ENCODE measurements at places on chromosomes 13 and 19. TPM values are rescaled to one million over a fixed set of nuclear protein-coding genes. Genes with fewer than 3 reads are reported as not detected.

GRCh38 chr13:51298812-51299211, 40.7 kb upstream of the SERPINE3 start:
- DNase-seq, result no peak

DNA sequence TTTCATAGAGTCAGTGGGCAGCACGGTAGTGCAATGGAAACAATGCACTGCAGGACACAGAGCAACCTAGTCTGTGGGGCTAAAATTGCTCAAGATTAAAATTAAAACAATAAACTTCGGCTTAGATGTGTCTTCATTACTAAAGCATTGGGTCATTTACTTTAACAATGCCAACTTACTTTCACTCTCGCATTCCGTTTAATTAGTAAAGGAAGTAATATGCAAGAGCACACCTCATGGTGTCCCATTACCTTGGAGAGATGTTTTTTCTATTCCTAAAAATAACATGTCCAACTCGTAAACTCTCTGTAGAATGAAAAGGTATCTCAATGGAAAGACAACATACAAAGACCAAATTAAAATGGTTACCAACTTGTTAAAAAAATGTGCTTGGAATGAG, 738.4 kb downstream of the PCDH17 start:
- no peak for DNase-seq

DNA sequence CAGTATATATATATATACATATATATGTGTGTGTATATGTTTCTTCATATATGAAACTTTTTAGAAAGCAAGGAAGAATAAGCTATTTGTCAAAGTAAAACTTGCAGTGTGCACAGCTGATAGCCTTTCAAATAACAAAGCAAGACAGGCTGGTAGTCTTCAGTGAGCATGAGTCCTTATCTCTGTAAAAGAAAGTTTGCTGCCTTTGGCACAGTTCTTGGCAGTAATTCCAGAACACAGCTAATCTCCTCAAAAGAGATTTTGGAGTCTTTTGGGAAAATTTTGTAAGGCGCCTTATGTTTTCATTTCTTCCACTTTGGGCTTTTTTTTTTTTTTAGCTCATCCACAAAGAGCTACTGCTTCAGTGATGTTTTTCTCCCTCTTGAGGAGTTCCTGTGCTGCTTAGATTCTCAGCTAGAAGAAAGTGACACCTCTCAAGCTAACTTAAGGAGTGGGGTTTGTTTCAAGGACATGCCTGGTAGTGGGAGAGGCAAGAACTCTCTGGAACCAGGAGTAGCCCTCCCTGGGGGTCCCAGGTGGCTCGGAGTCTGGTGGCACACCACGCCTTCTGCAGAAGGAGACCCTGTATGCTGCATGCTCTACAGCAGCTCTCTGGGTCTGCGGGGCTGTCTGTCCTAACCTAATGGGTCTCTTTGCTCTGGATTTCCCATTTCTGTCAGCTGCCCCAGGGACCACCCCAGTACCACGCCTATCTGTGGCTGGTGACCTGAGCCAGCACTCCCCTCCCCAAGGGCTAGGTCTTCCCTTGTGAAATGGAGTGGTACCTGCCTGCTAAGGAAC, 58.8 kb downstream of the TNFRSF19 start:
- no peak for DNase-seq

DNA sequence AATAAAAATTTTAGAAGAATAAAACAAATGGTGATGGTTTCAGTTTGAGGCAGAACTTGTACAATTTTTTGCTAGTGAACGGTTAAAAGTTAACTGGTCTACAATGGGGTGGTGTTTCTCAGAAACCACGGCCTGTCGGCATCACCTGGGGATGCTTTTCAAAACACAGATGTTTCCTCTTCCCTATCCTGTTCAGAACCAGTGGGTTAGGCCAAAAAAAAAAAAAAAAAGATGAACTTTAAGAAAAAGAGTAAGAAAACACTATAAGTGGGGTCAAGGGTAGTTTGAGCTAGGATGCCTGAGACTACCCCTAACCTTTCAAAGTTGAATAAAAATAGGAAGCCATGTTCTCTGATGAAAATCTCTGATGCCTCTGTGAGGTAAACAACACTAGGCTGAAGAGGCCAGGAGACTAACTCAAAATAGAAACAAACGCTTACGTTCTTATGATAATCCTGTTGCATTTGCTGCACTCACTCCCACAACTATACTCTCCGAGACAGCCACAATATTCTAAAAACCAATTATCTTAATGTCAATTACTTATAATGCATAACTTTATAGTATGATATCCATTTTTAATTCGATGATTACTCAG, 3.3 kb downstream of the MTIF3 start:
- DNase-seq, result peak; percentile 29

GRCh38 chr13:95138876-95139585, 162.2 kb downstream of the ABCC4 start:
- no peak for DNase-seq

- DNase-seq, result no peak
These were observed 515 bp upstream of the ATXN8OS start for GRCh38 chr13:70107125-70107497.

- DNase-seq, result no peak
These were observed 41.4 kb upstream of the ZNF83 start for GRCh38 chr19:52679598-52679997.

GRCh38 chr13:98819382-98820010, 67.0 kb upstream of the SLC15A1 start:
- DNase-seq, result no peak

- peak; percentile 52 for DNase-seq
These were observed 1.3 kb downstream of the SOX21 start for GRCh38 chr13:94710881-94711560.

DNA sequence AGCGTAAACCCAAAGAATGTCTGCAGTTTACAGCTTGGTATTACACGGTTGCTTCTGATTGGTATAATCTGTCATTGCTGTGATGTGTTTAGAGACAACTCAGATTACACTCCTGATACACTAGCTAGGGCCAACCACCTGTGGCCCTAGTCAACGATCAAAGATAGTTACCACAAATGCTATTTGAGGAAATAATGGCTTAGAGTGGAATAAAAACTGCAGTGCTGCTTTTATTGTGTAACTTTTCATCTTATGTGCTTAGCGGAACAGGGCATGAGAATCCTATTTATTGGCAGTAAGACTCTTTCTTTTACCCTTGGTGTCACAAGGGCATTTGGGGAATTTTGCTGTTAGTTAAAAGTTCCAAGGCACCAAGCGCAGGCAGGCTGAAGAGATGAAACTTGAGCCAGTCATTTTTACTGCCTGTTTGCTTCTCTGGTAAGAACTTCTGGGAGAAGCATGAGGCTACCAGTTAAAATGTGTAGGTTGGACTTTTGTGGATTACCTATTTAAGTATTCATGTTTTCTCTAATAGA, 363.3 kb downstream of the KCNRG start:
- DNase-seq, result no peak

- no peak for DNase-seq
These were observed 15.6 kb downstream of the PCID2 start for GRCh38 chr13:113192902-113193301.

- DNase-seq, result no peak
These were observed 160.3 kb downstream of the ITGBL1 start for GRCh38 chr13:101612735-101613134.

DNA sequence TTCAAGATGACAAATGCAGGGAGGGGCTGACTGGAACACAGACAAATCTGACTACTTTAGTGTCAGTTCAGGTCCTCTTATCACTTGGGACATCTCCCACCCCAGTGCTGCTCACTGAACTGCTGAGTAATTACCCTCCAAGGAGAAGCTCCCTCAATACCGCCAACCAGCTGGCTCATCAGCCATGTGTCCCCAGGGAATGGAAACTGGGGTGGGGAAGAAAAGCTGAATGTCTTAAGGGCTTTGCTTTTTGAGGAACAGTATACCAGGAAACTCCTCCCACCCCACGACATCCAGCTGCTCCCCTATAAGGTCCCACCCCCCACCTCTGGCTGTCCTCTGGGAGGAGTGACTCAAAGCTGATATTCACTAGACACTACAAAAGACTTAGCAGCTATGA, 2.0 kb downstream of the ZNF823 start:
- DNase-seq, result peak; percentile 18

DNA sequence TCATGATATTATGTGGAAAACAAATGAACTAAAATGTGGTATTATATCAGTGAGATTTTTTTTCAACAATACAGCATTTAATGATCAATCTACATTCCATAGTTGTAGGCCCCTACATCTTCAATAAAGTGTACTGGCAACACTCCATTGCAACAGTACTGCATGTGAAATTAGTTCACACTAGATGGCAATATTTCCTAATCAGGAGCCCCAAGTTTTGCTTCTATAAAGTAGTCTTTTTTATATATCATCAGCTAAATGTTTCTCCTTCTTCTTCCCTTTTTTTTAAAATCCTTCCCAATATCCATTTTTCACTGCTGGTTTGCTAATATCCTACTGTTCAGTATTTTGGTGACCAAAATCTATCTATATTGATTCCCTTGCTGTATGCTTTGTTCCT, 528.3 kb upstream of the ATXN8OS start:
- DNase-seq, result no peak

DNA sequence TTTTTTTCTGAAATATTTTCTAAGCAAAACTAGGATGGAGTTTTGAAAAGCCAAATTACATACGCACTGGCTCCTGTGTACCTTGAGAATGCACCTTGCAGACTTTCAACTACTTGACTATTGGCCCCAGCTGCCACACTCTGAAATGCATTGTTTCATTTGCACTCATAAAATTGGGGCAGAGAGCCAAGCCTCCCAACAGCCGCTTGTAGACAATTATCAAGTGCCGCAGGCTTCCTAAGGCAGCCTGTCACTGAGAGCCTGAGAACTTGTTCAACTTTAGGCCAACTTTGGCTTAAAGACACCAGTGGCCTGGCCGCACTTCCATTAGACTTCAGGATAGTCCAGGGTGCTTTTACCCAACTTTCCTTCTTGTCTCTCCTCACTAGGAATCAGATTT, 115.7 kb upstream of the STARD13 start:
- DNase-seq, result no peak

GRCh38 chr13:75702476-75702875, 66.3 kb downstream of the LMO7 start:
- no peak for DNase-seq

DNA sequence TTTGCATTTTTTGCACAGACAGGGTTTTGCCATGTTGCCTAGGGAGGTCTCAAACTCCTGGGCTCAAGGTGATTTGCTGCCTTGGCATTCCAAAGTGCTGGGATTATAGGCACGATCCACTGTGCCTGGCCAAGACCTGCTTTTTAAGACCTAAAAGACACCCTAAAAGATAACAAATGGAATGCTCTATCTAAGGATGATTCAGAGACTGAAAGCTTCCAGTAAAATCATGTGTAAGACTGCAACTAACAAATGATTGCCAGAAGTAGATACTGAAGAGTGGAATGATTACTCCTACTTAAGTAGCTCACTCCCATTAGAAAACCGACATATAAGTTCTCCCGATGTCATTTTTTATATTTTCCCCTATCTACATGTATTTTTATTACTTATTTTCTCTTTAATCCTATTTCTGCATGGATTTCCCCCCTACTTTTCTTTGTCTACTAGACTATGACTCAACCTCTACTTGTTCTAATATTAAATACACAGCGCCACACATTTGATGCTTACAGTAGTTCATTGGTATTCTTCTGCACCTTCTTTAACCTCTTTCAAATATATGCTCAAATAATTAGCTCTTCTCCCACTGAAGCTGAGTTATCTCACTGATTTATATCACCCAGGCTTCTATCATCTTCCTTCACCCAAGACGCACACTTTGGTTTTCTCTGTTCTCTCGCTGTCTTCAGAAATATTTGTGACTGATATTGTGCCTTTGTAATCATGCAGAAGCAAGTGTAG, 32.2 kb upstream of the KLF12 start:
- no peak for DNase-seq

DNA sequence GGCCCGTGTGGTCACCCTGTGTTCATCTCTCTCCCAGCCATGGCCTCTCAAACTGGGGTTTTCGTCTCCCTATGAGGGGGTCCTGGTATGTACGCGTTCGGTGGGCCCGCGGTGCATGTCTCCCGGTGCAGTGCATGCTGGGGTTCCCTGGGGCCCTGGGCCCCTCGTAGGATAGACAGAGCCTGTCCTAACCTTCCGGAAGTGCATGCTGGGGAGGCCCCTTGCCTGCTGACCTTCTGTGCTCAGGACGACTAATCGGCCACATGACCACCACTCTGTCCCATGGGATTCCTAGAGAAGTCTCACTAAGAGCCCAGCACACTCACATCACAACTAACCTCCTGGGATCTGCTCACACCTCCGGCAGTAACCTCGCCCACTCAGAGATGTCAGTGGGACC, 4.9 kb upstream of the USE1 start:
- no peak for DNase-seq

GRCh38 chr13:85640727-85641126, 158.5 kb downstream of the SLITRK6 start:
- DNase-seq, result no peak

DNA sequence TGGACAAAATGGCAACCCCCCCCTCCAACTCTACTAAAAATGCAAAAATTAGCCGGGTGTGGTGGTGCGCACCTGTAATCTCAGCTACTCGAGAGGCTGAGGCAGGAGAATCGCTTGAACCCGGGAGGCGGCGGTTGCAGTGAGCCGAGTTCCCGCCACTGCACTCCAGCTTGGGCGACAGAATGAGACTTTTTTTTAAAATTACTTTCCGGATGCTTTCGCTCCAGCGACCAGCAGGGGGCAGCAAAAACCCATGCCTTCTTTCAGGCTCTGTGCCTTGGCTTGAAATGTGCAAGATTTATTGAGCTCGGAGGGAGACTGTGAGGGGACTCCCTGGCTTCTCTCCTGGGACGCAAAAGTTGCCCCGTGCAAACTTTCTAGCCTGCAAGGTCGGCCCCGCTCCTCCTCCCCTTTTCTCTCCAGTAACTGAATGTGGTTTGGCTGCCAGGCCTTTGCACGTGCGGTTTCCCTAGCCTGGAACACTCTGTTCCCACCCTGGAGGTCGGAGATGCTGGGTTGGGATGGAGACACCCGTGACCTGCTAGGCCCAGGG, 61.4 kb upstream of the NFIC start:
- peak; percentile 89 for DNase-seq

GRCh38 chr13:53017433-53017970, 11.1 kb upstream of the OLFM4 start:
- no peak for DNase-seq

GRCh38 chr19:18332917-18333530, 7.4 kb upstream of the PGPEP1 start:
- DNase-seq, result no peak

DNA sequence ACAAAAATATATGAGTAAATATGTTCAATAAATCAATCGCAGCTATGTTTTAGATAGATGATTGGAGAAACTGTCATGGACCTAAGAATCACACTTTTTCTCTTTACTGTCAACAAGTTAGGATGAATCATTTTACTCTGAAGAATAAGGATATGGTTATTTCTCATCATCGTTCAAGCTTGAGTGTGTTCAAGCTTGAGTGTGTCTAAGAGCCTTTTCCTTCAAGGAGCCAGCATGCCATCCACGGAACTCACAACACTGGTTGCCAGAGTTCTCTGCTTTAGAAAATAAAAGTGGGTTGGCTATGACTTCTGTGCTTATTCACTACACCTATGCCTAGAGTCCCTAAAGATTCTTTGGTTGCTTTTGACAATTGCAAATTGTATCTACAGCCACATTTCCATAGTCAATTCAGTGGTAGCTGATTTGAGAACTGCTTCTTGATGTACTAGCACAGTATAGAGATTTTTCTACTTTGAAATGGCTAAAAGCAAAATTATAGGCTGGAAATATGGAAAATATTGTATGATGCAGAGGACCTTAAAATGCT, 58.1 kb upstream of the SCEL start:
- no peak for DNase-seq

The SELENOV gene
- not detected for total RNA-seq

The ABHD8 gene
- total RNA-seq, result 8.0 TPM

The SIGLEC10 gene
- total RNA-seq, result 0.48 TPM

The ZNF575 gene
- total RNA-seq, result 3.4 TPM

The ACP7 gene
- total RNA-seq, result not detected

The ADM5 gene
- 4.4 TPM for total RNA-seq

The FFAR3 gene
- 3.1 TPM for total RNA-seq

The BCL3 gene
- total RNA-seq, result 81.5 TPM
